Fibroblast of skin of left quadriceps (primary cell): ENCODE measurements at places on chromosomes 7 and 10.

- no peak for DNase-seq
Observed at GRCh38 chr10:7291487-7292270, 119.2 kb downstream of the SFMBT2 start.

DNA sequence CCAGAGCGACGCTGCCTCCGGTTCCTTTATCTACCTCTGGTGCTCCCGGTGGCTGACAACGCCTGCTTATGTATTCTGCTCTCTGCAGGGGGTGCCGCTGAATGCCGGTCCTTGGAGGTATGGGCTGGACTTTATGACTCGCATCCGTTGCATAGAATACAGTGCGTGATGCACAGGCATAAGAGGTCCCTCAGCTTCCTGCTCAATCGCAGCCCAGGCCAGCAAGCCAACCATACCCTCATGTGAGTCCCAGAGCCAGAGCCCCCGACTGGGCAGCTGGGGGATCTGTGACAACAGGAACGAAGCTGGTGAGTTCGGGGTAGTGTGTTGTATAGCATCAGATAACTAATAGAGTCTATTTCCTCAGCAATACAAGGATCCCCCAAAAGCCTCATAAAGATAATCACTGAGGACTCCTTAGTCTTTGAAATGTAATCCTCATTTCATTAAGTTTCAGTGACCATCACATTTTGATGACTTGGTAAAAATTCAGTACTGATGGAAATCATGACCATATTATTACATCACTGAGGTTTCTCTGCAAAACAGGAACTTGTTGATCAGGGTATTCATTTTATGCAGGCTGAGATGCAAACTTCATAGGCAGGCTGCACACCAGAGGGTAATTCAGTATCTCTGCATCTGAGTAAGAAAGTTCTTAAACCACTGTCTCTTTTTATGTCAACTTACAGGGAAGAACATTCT, 607.8 kb downstream of the PTPRN2 start:
- DNase-seq: no peak

DNA sequence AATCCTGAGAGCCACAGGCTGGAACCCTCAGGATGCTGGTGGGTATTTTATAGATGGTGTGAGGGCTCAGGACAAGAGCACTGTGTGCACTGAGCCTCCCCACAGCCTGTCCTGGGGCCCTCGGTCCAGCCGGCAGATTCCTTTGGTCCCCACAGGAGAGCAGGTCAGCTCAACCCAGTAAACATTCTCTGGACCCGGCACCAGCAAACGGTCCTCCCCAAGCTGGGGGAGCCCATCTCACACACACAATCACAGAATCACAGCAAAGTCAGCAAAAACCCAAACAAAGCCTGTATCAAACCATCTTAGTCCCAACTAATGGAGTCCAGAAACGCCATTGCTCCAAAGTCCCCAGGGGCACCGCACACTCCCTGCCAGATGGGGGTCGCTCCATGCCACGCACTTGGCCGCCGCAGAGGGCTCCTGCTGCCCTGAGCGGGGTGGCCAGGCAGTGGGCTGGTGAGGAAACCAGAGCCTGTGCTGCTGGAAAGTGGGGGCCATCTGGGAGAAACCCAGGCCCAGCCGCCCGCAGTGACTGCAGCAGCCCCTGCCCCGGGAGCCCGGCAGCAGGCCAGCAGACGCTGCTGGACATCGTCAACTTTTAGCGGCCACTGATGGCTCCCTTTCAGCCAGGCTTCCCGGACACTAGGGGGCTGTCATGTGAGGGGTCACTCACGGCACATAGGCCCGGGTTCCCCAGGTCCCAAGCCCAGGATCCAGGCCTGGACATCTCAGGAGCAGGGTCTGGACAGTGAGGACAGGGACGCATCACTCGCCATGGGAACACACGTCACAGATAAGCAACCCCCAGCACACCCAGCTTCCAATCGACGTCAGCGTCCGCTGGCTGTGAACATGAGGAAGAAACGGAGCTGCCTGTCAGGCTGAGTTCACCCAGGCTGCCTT, 52.6 kb downstream of the DPYSL4 start:
- DNase-seq: no peak

DNA sequence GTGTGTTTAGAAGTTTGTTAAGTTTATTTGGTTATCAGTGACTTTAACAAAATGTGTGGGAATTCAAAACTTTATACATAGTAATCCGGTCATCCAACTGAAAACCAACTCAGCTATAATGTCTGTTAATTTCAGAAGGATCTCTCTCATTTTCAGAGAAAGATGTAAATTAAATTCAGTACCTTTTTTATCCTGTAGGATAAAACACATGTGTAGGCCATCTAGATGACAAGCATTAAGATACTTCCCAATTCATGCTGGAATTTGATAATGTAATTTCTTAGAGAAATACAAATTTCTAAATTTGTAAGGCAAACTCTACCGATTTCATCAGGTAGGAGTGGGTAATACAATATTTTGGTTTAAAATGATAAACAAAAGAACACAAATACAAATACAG, 43.4 kb upstream of the STEAP4 start:
- DNase-seq: no peak

GRCh38 chr7:35617041-35617440, 77.9 kb downstream of the HERPUD2 start:
- DNase-seq: no peak

- DNase-seq: no peak
Observed at GRCh38 chr7:91126762-91127161, 137.5 kb upstream of the FZD1 start.

DNA sequence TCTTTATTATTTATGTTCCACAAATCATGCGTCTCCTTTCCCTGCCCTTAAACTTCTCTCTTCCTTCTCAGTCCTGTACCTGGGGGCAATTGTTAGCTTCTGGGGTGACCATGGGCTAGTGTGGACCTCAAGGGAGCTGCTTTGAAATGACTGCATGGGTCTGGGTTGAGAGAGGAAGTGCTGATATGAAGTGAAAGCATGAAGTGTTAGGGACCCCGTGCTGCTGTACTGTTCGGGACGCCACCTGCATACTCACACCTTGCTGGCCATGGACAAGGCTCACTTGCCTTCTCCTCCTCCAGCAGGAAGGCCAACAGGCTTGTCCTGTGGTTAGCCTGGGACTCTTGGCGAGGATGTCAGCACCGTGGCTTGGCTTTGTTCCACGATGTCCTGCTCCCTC, 56.7 kb downstream of the MTPN start:
- no peak for DNase-seq

DNA sequence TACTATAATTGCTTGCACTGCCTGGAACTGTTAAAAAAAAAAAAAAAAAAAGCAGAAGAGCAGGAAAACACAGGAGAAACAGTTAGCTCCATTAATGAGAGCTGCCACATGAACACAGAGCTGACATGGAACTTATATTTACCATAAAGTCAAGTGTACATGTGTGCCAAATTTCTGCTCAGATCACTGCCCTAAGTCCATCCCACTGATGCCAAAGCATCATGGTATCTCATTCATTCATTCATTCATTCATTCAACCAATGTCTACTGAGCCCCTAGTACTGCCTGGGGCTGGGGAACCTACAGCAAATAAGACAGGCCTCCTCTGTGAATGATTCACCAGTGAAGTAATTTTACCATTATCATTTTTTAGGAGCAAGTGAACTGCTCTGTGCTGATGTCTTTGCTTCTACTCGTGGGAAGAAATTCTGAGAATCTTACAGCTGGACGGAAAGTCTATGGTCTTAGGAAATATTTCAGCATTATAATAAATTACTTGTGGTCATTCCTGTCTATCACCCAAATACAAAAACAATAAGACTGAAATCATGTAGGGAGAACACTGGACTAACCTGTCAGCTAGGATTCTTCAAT, 58.8 kb upstream of the ABLIM1 start:
- DNase-seq: no peak

- DNase-seq: no peak
Observed at GRCh38 chr7:26554952-26555351, 263.3 kb downstream of the SNX10 start.
